ENCODE measurements at places on chromosomes 4 and X.

GRCh38 chr4:118739022-118739713 lies 54.0 kb downstream of the METTL14 start:
- DNase-seq, result no peak

DNA sequence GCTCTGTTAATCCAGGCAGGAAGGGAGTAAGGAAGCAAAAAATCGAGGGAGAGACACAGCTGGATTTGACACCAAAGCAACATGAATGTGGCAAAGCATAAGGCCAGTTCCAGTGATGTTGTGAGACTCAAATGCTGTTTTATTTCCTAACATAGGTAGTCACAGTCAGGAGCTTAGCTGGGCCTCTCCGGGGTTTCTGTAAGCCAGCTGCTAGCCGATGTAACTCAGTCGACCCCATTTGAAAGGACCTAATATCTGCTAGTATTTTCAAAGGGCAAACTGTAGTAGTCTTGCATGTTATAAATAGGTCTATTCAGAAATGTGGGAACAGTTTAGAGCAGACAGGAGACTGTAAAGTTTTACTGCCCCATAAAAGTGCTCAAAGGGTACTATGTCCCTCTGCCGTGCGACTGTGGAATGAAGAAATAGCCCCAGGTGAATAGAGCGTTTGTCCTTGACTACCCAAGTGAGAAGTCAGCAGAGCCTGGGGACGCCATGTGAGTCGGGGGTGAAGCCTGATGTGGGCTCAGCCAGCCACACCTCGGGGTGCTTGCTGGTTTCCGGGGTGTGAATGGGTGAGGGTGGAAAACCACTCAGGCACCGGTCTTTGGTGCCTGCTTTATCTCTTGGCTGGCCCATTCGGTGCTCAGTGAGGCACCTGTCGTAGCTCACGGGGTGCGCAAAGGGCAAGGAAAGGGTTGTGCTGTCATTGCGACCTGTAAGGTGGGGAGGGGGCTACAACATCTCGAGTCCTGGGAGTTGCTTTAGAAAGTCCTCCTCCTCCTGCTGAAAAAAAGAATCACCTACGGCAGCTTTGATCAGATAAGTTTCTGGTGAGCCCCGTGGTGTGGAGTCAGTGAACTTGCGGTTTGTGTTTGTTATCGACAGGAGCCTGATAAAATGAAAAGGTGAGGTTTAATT lies 745 bp downstream of the TRIM2 start:
- peak; percentile 24 for DNase-seq

DNA sequence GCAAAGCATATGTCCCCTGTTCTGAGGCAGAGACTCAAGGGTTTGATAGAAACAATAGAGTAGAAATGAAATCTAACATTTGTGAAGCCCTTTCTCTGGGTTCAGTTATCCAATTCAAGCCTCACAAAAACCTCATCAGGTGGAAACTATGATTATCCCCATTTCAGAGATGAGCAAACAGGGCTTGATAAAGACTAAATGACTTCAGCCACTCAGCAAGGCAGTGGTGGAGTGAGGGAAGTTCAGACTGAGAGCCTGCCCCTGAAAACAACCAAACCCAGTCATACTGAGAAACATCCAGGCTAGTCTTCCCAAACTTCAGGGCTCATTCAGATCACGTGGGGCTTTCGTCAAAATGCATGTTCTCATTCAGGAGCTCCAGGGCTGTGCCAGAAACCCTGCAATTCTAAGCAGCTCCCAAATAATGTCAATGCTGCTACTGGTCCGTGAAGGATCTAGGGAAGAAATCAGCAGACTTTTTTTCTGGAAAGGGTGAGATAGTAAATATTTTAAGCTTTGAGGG lies 109.6 kb upstream of the KIT start:
- DNase-seq, result no peak

- DNase-seq, result no peak
Measured at GRCh38 chr4:4574052-4574451, 32.2 kb upstream of the STX18 start.

- DNase-seq, result no peak
Measured at GRCh38 chr4:66640233-66640990, 904.9 kb downstream of the CENPC start.

GRCh38 chr4:175827516-175827915 lies 15.5 kb upstream of the GPM6A start:
- no peak for DNase-seq

DNA sequence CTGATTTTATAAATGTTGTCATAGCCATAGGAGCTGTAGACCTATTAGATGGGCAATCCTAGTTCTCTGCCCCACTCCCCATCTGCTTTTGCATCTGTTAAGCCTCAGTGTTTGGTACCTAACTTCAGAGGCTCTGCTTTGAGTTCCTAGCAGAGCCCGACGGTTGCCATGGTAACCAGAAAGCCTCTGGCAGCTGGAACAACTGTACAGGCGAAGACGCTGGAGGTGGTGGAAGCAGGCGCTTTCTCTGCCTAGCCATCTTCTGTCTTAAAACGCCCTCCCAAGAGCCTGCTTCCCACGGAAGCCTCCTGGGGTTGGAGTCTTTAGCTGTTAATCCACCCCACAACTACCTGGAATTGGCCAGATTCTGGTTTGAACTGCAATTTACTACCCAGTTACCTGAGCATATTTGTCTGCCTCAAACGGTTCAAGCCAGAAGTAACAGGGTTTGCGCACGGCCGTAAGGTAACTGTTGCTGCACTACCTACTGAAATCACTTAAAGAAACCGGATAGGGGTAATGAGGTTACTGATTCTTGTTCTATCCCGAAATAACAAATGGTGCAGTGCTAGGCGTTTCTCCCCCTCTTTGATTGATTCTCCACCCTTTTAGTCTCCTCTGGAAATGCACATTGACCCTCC lies 1.0 kb upstream of the GABRG1 start:
- no peak for DNase-seq

DNA sequence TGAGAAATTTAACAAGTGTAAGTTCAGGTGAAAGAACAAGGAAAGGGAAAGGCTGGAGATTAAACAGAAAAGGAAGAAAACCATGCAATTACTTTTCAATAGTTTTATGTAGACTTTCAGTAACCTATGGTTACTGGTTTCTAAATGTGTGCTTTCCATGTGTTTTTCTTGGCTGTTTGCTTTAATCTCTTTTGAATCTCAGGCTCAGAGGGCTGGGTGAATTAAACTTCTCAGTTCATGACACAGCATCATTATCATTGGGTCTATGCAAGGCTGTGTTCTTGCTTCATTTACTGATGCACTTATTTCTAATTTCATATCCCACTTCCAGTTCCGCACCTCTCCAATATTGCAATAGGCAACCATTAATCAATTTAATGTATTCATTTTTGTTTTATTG lies 266.5 kb upstream of the UGT8 start:
- DNase-seq, result no peak

DNA sequence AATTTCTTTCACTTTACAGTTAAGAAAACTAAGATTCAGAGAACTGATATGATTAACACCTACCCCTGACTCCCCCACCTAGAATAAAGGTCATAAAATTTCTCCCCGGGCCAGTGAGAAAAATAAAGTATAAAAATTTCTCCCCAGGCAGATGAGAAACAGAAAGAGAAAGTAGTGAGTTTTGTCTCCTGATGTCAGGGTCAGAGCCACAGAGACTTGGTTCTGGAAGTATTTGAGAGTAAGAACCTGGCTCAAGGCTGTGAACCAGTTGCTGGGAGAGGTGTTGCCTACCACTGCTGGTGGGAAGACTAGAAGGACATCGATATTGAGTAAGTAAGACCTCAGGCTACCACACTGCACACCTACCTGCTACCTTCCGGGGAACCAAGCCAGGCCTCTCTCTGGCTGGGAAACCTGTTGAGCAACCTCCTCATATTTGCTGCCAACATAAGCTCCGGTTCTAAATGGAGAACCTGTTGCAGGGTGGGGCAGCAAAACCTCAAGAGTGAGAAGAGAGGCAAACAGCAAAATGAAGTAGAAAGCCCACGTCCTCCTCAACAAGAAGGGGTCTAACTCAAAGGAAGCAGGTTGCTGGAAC lies 104.2 kb upstream of the PUDP start:
- DNase-seq, result no peak

DNA sequence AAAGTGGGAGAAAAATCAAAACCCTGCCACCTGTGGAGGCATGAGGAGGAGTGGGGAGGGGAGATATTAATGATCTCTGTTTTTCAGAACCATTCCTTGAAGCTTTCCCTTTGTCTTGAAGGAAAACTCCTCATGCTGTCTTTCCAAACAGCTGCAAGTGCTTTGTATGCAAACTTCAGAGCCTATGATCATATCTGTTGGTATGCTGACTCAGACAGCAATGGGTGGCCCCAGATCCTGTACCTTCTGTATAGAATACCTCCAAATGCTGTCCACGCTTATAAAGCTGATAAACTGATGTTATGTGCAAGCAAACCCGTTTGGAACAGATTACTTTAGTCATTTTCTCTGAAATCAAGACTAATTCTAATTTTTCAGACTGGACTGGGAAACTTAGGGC lies 31.9 kb downstream of the BMP15 start:
- no peak for DNase-seq

- no peak for DNase-seq
Measured at GRCh38 chr4:105181259-105181658, 34.6 kb downstream of the TET2 start.

DNA sequence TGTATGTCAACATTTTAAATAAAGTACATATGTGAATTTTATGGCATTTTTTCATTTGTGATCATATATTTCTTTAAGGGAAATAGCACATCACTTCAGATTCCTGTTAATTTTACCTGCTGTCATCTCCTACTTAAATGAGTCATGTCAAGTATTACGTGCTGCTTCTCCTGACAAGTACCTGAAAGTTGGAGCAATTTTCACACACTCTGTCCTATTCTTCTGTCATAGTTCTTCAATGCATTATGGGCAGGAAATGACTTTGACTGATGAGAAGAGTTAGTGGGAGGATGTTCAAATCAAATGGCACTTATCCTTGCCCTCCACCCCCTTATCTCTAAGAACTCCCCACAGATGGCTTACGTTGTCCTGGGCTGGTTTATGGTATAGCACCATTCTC lies 64.2 kb upstream of the SYTL5 start:
- no peak for DNase-seq

DNA sequence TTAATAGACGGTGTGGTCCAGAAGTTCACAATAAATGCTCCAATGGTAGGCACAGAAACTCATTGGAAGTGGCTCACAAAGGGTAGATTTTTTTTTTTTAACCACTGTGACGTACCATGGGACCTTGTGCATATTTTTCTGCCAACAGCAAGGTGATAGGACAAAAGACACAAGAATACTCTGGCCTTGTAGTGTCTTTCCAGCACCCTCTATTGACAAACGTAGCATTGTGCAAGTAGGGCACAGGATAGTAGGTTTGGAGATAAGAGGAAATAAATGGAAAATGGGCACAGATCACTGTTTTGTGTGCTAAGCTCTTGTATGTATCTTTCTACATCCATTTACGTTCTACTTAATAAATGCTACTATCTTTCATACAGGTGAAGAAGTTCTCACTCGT lies 2054.9 kb downstream of the PCDH7 start:
- peak; percentile 17 for DNase-seq

GRCh38 chrX:81957900-81958545 lies 756.1 kb downstream of the SH3BGRL start:
- peak; percentile 10 for DNase-seq

DNA sequence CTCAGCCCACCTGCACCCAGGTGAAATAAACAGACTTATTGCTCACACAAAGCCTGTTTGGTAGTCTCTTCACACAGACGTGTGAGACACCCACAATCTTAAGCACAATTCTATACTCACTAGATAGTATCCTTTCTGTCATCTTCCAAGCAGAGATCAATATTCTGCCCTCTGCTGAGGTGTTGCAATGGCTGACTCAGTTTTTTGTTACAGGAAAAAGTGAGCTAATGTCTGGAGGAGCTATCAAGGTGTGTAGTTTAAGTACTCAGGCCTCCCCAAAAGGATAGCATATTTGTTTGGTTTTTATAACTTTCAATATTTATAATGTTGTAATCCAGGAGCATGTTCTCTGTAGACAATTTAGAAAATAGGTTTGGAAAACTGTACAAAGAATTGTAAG lies 775.2 kb upstream of the POU3F4 start:
- DNase-seq, result no peak

DNA sequence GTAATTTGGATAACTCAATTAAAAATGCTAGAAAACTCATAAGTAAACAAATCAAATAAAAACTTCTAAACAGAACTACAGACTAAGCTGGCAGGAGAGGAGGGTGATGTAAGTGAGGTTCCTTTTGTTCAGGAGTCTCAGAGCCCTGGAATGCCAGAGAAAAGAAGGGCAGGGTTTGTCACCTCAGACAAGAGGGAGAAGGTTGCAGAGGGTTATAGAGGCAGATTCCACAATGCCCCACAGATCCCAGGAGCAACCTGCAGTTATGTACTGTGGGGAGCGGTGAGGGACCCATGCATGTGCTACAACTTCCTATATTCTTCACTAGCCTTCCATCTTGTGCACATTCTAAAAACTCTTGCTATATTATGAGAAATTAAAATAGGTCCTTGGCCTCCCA lies 129.7 kb downstream of the CFAP299 start:
- no peak for DNase-seq

DNA sequence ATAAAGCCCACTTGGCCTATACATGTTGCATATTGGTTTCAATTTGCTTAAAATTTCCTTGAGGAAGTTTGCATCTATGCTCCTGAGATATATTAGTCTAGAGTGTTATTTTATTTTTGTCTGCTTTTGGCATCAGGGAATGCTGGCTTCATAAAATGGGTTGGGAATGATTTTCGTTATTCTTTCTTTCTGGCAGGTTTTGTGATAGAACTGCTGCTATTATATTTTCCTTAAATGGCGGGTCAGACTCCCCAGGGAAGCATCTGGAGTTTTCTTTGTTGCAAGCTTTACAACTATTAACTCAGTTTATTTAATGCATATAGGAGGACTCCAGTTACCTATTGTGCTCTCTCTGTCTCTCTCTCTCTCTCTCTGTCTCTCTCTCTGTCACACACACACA lies 82.0 kb upstream of the WDR17 start:
- no peak for DNase-seq

DNA sequence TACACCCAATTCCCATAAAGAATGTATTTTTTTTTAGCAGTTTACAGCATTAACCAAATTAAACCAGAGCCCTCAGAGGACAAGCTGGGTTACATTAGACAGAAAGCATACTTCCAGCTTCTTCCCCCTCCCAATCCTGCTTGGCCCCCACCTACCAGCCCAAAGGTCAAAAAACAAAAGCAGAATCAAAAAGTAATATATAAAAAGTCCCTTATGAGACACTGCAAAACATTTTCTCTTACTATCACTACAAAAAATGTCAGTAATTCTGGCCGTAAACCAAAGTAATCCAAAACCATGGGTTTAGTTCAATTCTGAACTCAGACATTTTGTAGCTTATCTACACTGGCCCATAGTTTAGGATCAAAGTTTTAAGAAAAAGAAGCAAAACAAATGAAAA lies 38.0 kb downstream of the APBB2 start:
- peak; percentile 74 for DNase-seq

GRCh38 chr4:8427761-8428287 lies 12.7 kb downstream of the ACOX3 start:
- peak; percentile 42 for DNase-seq

DNA sequence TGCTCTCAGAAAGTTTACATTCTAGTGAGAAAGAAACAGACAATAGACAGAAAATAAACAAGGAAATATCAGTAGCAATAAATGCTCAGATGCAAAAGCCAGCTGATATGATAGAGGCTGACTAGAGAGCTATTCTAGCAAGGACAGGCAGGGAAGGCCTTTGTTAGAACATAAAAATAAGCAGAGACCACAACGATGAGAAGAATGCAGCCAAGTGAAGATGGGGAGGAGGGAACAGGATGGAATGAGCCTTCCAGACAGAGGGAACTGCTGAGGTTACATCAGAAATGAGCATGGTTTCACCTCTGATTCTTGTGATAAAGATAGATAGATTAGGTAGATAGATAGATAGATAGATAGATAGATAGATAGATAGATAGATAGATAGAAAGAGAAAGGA lies 7.6 kb upstream of the SOWAHB start:
- no peak for DNase-seq

- no peak for DNase-seq
Measured at GRCh38 chr4:121154103-121154515, 10.0 kb downstream of the TNIP3 start.

Measured in fibroblast of mammary gland (primary cell).